ENCODE measurements at places on chromosomes 6 and 20.

- no peak for DNase-seq
These were observed 14.0 kb downstream of the TSPYL4 start for GRCh38 chr6:116239856-116240255.

DNA sequence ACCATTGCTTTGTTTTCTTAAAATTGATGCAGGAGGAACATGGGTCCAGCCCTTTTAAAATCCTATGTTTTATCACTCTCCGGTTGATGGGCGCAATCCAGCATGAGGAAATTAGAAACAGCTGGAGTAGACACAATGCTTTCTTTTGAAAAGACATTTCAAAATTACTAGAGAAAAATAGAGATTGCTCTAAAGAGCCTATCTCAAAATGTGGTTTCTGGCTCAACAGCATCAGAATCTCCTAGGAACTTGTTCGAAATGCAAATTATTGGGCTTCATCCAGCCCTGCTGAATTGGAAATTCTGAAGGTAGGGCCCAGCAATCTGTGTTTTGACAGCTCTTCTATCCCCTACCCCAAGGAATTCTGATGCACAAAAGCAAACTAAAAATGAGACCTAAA, 190.8 kb upstream of the BMP2 start:
- DNase-seq, result no peak

DNA sequence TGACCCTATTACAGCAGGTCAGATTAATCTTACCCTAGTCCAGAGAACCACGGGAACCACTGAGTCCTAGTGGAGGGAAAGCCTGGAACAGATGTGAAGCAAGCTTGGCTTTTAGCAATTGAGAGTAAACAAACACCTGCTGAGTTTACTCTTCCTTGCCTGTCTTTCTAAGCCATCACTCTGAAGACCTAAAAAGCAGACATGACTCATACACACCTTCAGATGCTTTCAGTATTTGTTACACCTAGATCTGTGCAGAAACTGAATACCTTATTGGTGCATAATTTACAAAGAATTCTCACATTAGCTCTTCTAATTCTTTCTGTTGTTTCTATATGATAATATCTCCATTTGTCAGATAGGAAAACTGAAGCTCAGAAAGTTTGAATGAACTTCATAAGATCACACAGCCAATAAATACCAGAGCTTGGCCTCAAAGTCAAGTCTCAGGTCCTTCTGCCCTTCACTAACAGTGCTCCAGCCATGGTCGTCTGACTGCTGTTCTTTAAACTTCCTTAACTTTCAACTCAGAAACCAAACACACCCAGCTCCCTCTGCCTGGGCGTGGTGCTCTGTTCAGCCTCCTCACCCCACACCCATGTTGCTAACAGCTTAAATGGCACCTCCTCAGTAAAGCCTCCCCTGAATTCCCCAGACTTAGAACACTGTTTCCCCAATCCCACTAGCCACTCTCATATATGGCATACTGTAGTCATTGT, 8.6 kb upstream of the GABBR1 start:
- DNase-seq, result peak; percentile 29

DNA sequence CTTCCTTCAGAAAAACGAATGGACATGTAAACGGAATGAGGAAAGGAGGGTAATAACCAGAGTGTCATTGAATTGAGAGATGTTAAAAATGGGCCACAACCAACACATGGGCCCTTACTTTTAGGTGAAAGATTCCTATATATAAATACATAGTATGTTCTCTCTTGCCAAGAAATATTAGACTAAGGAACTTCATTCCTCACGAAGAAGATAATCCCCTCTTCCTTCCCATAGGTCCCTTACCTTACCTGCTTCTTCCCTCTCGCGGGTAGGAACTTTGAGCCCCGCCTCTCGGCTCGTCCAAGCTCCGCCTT, 295 bp upstream of the TBC1D22B start:
- DNase-seq, result no peak

- DNase-seq, result no peak
These were observed 496.8 kb upstream of the JAG1 start for GRCh38 chr20:11170565-11170964.

GRCh38 chr6:89379281-89379680, 26.8 kb upstream of the UBE2J1 start:
- DNase-seq, result no peak

GRCh38 chr6:45278367-45278766, 49.8 kb upstream of the RUNX2 start:
- DNase-seq, result no peak

- no peak for DNase-seq
These were observed 771 bp upstream of the PPP1R3G start for GRCh38 chr6:5084360-5084780.

- no peak for DNase-seq
These were observed 43.2 kb downstream of the ELMO2 start for GRCh38 chr20:46362921-46363867.

- no peak for DNase-seq
These were observed 135.3 kb downstream of the CDH4 start for GRCh38 chr20:61387204-61387953.

GRCh38 chr6:30103872-30104179, 9.1 kb downstream of the TRIM31 start:
- peak; percentile 8 for DNase-seq

GRCh38 chr20:982754-983153, 19.4 kb downstream of the RSPO4 start:
- no peak for DNase-seq

- no peak for DNase-seq
These were observed 2.8 kb upstream of the NEU1 start for GRCh38 chr6:31865205-31866118.

DNA sequence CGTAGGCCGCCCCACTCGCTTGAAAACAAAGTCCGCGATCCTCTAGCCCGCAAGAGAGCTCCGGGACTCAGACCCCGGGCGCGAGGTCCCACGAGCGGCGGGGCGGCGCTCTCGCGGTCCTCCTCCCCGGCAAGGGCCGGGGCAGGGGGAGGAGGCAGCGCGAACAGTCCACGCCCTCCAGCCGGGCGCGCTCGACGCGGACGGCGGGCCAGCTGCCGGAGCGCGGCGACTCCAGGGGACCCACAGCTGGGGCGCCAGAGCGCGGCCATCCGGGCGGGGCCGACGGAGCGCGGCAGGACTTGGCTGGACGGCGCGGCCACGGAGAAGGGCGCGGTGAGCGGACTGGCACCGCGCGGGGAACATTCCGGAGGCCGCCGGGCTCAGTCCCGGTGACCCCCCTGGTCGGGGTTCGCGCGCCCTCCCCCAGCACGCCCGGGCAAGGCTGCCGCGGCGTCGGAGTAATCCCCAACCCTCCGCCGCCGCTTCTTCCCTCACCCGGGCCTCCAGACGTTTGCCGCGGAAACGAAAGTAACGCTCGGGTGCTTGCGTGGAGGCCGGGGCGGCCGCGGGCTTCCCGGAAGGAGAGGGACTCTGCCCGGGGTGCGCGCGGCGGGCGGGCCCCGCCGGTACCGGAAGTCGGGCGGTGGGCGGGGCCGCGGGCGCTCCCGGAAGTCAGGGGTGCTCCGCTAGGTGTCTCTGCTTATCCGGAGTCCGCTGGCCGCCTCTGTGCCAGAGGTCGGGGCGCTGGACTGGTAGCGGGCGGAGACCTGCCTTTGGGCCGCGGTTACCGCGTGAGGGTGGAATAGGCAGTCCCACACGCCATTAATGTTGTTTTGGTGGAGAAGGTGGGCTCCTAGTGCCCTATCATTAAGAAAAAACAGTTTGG, at the start of gene RIPK1:
Gene RIPK1, plus strand, starts transcription at position 166 of the 886 bp plus-strand sequence. CDS start 8,330 bp downstream, outside the sequence.
- peak; percentile 95 for DNase-seq
